ENCODE measurements at places on chromosomes 1 and 21.

- DNase-seq, result peak; percentile 33
Observed at GRCh38 chr1:193338194-193338593, 151.8 kb upstream of the B3GALT2 start.

DNA sequence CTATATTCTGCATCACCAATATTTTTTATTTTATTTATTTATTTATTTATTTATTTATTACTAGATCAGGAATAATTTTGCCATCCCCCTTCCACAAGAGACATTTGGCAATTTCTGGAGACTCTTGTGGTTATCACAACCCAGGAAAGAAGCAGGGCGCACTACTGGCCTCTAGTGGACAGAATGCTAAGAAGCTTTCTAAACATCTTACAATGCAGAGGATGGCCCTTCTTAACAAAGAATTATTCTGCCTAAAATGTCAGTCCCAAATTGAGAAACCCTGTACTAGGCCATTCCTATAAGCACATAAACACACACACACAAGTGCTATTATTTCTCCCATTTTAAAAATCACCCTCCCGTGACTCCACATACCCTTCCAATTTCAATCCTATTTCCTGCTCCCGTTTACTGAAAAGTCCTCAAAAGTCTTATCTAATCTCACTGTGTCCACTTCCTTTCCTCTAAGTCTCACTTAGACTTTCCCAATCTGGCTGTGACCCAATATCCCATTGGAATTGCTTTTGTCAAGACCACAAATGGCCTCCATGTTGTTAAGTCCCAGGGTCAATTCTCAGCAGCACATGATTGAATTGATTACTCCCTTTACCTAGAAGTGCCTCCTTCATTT, 43.7 kb upstream of the RNF11 start:
- peak; percentile 75 for DNase-seq

- no peak for DNase-seq
Observed at GRCh38 chr21:42461185-42461520, 34.9 kb downstream of the RSPH1 start.

- peak; percentile 13 for DNase-seq
Observed at GRCh38 chr1:31183927-31184554, 55.6 kb downstream of the NKAIN1 start.

DNA sequence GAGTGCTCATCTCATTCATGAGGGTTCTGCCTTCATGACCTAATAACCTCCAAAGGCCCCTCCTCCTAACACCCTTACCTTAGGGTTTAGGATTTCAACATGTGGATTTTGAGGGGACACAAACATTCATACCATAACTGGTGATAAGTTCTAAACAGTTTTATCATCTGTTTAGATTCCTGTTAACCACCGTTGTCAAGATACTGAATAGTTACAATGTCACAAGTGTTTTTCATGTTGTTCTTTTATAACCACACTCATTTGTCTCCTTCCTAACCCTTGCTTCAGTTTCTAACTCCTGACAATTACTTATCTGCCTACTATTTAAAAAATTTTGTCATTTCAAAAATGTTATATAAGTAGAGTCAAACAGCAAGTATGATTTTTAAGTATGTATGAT, 86.0 kb downstream of the NCAM2 start:
- no peak for DNase-seq

- no peak for DNase-seq
Observed at GRCh38 chr1:109882288-109883245, 28.1 kb upstream of the CSF1 start.

DNA sequence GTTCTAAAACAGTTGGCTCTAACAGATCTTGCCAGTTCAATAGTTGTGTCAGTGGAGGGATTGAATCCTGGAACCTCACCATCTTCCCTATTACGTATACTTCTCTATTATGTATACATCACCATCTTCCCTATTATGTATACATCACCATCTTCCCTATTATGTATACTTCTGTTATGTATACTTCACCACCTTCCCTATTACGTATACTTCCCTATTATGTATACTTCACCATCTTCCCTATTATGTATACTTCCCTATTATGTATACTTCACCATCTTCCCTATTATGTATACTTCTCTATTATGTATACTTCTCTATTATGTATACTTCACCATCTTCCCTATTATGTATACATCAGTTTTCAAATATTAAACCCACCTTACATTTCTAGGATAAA, 34.4 kb upstream of the HP1BP3 start:
- DNase-seq, result peak; percentile 12

DNA sequence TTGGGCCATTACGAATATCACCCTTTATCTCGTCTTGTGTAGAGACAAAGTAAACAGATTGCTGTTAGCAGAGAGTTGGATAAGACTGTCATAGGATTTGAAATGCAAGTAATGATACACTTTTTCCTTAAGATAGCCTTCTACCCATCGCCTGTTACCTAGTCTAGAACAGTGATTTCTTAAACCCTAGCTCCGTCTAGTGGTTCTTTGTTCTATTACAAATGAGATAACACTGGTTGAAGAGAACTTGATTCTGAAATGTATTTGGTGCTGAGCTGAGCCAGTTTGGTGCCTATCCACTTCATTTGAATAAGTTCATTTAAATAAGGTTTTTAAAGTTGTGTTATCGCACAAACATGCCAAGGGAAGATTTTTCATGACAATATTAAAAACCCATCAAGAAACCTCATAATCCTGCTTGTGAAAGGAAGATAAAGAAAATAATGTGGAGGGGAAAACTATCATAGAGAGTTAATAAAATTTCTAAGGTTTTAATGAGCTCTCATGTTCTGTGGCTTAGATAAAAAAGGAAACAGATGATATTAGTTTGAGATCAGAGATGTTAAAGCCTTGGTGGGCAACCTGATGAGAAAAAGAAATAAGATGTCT, 1.5 kb upstream of the KCNH1 start:
- DNase-seq, result peak; percentile 32

DNA sequence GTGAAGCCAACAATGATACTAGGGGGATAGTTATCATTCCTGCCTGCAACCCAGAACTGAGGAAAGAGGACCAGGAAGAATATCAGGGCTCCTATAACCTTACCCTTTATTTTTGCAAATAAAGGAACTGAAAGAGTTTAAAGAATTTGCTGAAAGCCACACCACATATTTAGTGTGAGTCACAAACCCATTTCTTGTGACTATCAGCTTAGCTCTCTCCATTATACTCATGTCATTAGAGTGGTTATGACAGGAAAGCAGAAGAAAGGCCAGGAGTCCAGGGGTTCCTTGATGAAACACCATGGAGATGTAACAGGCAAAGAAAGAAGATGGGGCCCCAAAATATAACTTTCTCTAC, 141.1 kb upstream of the SAMSN1 start:
- DNase-seq, result peak; percentile 95

GRCh38 chr1:101193733-101194169, 43.1 kb upstream of the S1PR1 start:
- DNase-seq, result no peak

- no peak for DNase-seq
Observed at GRCh38 chr1:210857146-210857663, 276.7 kb downstream of the KCNH1 start.

DNA sequence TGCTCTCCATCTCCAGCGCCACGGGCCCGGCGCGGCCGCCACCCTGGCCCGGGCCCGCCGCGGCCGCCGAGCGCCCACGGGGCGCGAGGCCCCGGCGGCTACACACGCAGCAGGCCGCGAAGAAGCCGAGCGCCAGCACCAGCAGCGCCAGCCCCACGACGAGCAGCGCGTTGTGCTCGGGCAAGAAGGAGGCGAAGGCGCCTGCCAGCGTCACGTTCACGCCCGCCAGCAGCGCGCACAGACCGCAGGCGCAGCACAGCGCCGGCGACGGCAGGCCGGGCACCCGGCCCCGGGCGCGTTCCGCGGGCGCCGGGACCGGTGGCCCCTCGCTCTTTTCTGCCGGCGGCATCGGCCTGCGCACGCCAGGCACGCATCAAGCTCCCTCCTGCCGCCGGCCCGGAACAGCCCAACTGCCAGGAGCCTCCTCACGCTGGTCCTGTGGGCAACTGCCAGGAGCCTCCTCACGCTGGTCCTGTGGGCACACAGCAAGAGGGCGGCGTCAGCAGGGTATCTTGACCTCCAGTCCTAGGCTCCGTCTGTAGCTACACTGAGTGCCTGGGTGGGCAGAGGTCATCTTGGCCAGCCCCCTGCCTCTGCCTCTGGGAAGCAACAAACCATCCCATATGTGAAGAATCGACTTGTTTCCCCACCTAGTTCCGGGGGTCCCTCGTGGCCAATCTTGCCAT, 18.1 kb downstream of the KNCN start:
- DNase-seq, result no peak

GRCh38 chr21:35179990-35180540, 131.0 kb upstream of the RUNX1 start:
- DNase-seq, result no peak

DNA sequence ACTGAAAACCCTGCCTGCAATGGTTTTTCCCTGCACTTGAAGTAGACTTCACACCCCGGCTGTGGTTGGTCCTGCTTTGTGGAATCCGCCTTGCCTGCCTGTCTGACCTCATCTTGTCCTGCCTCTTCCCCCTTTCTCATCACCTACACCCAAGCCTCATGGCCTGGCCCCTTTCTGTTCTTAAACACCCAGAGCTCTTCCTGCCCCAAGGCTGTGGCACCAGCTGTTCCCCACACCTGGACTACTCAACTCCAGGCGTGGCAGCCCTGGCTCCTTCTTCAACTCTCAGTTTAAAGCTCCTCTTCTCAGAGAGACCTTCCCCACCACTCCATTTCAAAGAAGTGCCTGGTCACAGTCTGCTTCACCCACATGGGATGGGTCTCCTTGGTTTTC, 27.0 kb downstream of the KIAA1614 start:
- DNase-seq, result no peak

DNA sequence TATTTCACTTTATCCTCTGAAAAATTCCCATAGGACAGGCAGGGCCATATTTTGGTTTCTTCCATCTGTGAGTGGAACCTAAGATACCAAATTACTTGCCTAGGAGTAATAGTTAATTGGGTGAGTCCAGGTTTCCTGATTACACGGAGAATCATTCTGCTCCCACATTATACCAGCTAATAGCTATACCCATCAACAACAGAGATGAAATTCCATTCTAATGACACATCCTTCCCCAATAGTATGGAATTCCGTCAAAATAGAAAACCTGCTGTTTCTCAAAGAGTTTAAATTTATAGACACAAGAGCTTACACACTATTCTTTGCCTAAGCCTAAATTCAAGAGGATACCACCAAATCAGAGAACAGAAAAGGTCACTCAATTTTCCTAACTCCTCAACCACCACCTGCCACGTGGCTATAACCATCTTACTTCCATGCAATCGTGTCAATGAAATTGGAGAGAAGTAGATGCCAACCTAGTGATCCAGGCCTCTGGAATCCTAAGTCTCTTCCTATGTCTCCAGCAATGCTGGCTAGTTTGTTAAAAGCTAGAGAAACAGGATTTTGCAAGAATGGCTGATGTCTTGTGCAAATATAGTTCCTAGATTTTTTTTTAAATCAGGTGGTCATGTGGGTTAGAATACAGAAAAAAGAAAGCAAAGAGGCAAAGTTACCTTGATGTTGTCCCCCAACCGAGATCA, 6.2 kb downstream of the PPT1 start:
- no peak for DNase-seq

GRCh38 chr1:224262373-224263054, 67.5 kb downstream of the NVL start:
- peak; percentile 6 for DNase-seq

GRCh38 chr1:60068393-60069045, 5.1 kb downstream of the C1orf87 start:
- no peak for DNase-seq

DNA sequence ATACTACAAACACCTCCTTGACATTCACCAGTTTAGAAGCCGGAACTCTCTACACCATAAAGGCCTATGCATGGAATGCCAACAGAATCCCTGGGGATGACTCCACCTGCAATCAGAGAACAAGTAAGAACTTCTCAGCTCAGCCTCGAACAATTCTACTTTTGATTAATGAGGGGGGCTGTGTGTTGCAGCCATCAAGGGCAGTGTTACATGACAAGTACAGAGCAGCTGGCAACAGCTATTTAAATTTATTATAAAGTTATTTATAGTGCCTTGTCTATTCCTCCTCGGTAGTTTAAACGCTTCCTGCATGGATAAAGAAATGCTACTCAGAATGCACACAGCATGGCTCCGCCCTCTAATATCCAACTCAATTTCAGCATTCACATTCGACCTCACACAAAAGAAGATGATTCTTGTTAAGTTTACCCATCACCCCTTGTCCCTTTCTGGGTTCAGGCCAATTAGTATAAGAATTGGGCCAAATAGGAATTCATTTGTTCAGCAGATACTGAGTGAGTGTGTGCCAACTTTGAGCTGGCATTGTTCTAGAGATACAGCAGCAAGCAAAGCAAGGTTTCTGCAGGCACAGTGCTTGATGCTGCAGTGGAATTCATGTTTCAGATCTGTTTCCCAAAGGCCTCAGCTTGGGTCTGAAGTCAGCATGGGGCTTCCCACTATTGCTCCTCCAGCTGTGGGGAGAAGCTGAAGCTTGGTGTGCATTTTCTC, 6.4 kb downstream of the FNDC7 start:
- no peak for DNase-seq

Data from MV-4-11 (cell line).